ENCODE measurements at places on chromosomes 7 and 10.
A peak's percentile ranks its signal among the peaks of the same experiment; 100 is the strongest.

DNA sequence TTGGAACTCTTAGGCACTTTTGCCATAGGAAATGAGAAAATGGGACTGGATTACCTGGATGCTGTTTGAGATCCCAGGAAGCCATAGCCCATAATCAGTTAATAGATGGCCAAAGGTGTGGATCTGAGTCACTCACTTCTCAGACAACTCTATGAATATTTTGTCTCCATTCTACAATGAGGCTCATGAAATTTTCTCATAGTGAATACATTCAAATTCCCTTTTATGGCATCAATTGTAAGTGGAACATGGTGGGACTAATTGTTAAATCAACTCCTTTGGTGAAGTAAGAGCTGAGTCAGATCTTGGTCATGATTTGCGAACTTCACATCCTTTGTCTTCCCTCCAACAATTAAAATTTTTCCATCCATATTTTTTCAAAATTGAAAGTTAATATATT is 222.1 kb downstream of the ARL4A start:
- no peak for DNase-seq

GRCh38 chr7:104382616-104383015 is 54.2 kb downstream of the LHFPL3 start:
- no peak for DNase-seq

- DNase-seq: no peak
Measured at GRCh38 chr10:34864149-34865067, 49.3 kb upstream of the PARD3 start.

DNA sequence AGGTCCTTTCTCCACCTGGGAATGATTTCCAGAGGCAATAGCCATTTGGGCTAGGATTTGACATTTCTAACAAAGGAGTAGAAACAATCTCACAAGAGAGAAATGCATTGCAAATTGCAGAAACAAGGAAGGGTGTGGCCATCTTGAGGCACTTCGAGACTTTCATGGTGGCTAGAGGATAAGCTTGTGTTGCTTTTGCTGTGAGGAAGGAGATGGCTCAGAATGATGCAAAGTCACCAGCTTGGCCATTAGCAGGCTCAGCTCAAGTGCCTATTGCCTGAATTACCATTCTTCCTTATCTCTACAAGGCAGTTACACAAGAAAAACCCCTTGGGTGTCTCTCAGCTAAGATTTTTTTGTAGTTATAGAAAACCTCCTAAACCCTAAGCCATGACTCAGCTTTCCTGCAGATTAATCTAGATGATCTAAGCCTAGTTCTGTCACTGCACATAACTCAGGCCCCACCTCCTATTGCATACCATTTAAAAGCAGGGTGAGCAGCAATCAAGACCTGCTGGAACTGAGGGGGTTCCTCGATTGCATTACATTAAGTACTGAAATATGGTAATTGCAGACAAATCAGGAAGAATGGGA is 683.1 kb downstream of the NRG3 start:
- no peak for DNase-seq

- no peak for DNase-seq
Measured at GRCh38 chr10:127612-128432, 7.4 kb upstream of the ZMYND11 start.

- no peak for DNase-seq
Measured at GRCh38 chr10:98572594-98572993, 125.9 kb upstream of the HPS1 start.

- no peak for DNase-seq
Measured at GRCh38 chr7:112986256-112987031, 100.2 kb downstream of the GPR85 start.

DNA sequence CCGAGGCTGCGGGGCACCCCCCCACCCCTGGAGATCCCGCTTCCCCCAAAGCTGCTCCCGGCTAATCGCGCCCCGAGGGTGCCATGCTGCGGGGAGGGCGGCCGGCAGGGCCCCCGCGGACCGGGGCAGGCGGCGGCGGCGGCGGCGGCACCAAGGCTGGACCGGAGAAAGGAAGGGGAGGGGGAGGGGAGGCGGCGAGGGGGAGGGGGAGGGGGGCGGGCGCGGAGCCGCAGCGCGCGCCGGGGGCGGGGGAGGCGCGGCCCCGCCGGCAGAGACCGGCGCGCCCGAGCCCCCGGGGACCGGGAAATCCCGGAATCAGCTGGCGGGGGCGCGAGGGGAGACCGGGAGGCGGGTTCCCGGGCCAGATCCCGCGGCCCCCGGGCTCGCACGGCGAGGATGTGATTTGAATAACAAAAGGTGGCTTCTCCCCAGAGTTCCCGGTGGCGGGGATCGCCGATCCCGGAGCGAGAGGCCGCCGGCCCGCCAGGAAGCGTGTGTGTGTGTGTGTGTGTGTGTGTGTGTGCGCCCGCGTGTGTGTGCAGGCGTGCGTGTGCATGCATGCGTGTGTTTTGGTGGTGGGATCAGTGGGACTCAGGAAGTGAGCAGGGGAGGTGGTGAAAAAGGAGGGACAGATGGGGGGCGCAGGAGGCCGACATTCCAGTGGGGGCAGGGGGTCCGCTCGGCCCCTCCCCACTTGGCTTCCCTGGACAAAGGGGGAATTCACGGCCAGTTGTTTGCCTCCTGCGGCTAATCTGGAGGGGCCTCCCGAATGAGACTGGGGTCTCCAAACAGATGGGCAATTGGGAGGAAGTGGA is 99.5 kb downstream of the HIP1 start:
- DNase-seq: no peak

DNA sequence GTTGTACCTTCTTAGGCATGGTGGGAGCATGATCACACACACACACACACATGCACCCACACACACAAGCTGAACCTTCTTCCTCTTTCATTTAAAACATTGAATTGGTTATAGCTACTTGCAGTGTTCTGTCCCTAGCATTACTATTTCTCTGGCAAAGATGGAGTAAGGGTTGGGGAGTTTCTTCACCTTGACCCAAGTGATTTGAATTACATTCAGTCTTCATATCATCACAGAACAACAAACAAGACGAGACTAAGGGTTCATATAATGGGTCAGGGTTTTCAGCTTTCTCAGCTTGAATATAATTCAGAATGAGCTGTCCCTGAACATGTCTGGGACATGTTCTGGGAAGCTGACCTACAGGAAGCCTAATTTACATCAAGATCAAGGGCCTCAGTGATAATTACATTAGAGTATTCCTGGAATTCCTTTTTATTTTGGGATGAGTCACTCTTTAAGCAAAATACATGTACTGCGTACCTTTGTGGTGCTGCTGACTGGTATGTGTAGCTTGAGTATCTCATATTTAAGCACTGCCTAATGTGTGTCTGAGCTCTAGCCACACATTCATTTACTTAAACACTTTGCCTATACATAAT is 213.5 kb upstream of the TMEM229A start:
- DNase-seq: no peak

GRCh38 chr10:13953371-13953770 is 366.6 kb downstream of the PRPF18 start:
- DNase-seq: no peak

- no peak for DNase-seq
Measured at GRCh38 chr10:120701381-120701780, 149.8 kb upstream of the WDR11 start.

DNA sequence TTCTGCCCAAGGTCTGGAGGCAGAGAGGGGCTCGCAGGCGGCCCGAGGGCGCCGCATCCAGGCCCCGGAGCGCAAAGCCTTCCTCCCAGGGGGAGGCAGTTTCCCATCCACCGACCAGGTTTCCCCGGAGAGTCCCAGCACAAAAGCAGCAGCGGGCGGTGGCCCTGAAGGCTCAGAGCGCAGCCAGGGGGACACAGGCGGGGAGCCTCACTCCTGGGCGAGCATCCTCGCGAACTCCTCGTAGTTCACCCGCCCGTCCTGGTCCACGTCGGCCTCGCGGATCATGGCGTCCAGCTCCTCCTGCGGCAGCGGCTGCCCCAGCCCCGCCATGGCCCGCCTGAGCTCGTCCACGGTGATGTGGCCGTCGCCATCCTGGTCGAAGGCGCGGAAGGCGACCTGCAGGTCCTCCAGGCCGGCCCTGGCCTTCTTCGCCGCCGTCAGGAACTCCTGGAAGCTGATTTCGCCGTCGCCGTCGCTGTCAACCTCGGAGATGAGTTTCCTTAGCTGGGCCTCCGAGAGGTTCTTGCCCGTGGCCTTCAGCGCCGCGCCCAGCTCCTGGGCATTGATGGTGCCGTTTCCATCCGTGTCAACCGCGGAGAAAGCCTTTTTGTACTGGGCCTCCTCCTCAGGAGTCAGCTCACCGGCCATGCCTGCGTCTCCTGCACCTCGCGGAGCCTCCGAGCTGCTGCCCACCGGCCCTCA is 428 bp downstream of the CALML5 start:
- no peak for DNase-seq

DNA sequence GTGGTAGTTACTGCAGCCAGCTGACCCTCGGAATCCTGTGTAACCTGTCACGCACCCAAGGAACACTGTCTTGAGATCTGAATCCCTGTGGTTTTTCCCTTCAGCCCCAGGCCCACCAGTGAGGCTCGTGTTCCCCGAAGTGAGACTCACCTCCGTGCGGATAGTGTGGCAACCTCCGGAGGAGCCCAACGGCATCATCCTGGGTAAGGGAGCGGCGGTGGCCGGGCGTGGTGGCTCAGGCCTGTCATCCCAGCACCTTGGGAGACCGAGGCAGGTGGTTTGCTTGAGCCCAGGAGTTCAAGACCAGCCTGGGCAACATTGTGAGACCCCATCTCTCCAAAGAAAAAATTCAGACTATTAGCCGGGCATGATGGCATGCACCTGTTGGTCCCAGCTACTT is 549.9 kb upstream of the FOXK1 start:
- DNase-seq: no peak

DNA sequence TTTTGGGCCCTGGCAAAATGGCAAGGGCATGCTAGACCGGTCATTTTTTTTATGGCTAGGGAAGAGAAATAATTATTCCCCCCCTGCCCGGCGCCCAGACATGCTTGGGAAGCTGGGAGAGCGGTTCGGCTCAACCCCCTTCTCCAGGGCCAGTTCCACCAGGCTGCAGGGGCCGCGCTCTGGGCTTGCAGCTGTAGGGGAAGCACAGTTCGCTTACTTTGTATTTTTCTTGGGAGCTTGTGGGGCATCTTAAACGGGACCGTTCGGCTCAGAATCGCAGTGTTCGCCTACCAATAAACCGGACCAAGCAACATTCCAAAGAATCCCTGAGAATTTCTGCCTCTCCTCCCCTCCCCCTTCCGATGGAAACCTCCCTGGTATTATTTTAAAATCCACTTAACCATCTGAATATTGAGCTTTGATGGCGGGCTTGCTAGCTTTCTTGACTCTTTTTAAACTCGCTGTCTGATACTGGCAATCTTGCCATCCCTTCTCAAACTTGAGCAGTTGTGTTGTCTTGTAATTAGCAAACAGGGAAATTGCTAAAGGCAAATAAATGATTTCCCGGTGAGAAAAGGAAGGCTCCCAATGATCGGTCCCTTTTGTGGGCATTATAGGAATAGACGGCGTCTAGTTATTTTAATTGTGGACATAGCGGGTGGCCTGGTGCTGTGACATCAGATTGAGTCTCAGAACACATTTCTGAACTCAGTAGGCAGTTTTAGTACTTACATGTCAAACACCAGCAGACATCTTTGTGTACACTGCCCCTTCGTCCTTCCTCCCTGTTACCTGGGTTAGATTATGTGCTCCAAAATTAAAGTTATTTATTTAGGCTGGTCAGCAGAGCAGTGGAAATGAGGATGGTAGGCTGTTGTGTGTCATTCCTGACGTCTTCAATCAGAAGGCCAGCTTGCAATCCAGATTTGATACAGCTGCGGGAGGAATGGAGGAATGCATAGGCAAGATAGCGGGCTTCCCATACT is 3.4 kb downstream of the TCF7L2 start:
- DNase-seq: no peak

GRCh38 chr7:99005776-99006175 is 127.4 kb downstream of the TRRAP start:
- no peak for DNase-seq

- DNase-seq: no peak
Measured at GRCh38 chr7:101832685-101833375, 15.4 kb downstream of the CUX1 start.

GRCh38 chr7:101273206-101273605 is 28.3 kb upstream of the FIS1 start:
- DNase-seq: no peak

- no peak for DNase-seq
Measured at GRCh38 chr7:149862156-149862555, 11.6 kb upstream of the ATP6V0E2 start.

DNA sequence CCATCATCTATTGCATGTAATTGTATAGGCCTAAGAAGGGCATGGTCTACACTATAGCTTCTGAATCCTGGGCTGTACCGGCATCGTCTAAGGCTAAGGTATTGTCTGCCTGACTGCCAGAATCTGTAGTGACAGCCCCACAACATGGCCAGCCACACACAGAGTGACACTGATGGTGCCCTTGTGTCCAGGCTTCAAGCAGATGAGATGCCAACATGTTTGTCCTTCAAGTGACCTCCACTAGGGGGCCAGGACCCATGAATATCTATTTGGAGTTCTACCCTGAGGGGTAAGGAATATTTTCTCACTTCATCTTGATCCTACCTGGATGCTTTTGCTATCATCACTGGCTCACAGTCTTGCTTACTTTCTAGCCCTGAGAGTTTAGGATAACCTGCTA is 1.5 kb downstream of the CYP3A7 start:
- DNase-seq: peak; percentile 24

DNA sequence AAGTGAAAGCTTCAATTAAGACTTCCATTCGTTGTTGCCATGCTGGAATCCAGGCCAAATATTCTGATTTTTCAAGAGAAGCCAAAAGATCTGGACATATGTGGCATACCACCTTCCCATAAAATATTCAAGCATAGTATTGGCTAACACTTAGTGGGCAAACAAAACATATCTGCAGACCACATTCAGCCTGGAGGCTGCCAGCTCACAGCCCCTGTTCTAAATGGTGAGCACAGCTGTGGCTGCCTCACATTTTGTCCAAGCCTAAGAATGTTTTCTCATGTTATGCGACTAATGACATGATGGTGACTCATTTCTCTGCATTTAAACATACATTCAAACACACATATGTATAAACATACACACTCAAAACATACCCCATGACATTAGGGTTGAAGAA is 10.6 kb upstream of the CALU start:
- DNase-seq: no peak

- DNase-seq: no peak
Measured at GRCh38 chr7:149780056-149780455, 6.7 kb upstream of the ZNF467 start.

GRCh38 chr7:17620566-17620965 is 319.7 kb downstream of the SNX13 start:
- DNase-seq: no peak

DNA sequence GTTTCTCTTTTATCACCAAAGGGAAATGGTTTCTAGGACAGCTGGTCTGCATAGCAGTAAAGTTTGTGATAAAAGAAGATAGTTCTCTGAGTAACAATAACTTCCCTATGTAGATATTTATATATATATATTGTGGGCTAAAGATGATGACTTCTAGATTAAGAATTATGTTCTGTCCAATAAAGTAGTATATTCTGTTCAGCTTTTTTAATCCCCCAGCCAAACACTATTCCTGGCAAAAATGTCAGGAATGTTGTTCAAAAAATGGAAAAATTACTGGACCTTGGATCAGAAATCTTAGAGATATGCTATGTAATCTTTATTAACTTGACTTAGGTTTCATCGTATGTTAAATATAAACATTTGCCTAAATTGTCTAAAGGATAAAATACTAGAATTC is 136.3 kb upstream of the GNAI1 start:
- DNase-seq: no peak

- DNase-seq: no peak
Measured at GRCh38 chr10:97684866-97685394, 2.1 kb downstream of the AVPI1 start.
